H9 (cell line): ENCODE measurements at places on chromosomes 12 and 14. TPM values are rescaled to one million over a fixed set of nuclear protein-coding genes. Genes with fewer than 3 reads are reported as not detected.

The KRT3 gene
- not detected in 2 replicates for total RNA-seq

The FZD10 gene
- total RNA-seq = 0.55 and 1.0 TPM in 2 replicates

The LUM gene
- total RNA-seq = not detected in 2 replicates

The IQSEC3 gene
- 0.50 and 0.55 TPM in 2 replicates for total RNA-seq

The BICDL1 gene
- 13.8 and 14.7 TPM in 2 replicates for total RNA-seq

The GRIP1 gene
- total RNA-seq = 16.5 and 19.5 TPM in 2 replicates

The NPAS3 gene
- 0.17 and 0.22 TPM in 2 replicates for total RNA-seq

The SLC48A1 gene
- 10.6 TPM in 2 replicates for total RNA-seq

The TAC3 gene
- 4.4 and 6.2 TPM in 2 replicates for total RNA-seq

The RPAP3 gene
- 48.9 and 53.3 TPM in 2 replicates for total RNA-seq
